ENCODE measurements at places on chromosomes 12 and 14.

DNA sequence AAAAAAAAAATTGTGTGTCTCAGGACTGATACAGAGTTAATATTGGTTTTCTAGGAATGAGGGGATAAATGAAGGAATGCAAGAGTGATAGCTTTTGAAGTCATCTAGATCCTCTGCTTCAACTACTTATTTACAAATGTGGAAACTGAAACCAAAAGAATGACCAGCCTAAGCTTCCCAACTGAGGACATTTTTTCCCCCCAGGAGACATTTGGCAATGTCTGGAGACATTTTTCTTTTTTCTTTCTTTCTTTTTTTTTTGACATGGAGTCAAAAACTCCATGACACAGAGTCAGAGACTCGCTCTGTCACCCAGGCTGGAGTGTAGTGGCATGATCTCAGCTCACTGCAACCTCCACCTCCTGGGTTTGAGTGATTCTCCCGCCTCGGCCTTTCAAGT, 15.3 kb downstream of the DLK1 start:
- DNase-seq: no peak

GRCh38 chr14:62162998-62163589, 400.9 kb downstream of the SNAPC1 start:
- DNase-seq: no peak

GRCh38 chr14:89899917-89900663, 54.4 kb downstream of the EFCAB11 start:
- no peak for DNase-seq

GRCh38 chr14:90521084-90521929, 124.5 kb downstream of the CALM1 start:
- DNase-seq: no peak

DNA sequence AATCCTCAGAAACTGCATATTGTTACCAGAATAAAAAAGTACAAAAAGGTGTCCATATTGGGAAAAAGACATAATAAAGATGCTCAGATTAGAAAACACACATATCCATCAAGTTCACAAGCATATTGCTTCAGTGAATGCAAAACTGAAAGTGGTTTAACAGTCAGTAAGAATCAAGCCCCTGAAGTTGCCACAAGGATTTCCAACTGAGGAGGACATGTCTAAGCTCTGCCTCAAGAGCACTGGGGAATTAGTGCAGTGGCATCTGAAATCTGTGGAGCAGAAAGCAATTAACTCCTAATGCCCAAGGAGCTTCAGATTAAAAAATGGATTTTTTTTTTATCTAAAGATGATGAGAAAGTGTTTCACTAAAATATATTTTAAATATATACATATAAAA, 113.2 kb downstream of the DENND5B start:
- DNase-seq: no peak

DNA sequence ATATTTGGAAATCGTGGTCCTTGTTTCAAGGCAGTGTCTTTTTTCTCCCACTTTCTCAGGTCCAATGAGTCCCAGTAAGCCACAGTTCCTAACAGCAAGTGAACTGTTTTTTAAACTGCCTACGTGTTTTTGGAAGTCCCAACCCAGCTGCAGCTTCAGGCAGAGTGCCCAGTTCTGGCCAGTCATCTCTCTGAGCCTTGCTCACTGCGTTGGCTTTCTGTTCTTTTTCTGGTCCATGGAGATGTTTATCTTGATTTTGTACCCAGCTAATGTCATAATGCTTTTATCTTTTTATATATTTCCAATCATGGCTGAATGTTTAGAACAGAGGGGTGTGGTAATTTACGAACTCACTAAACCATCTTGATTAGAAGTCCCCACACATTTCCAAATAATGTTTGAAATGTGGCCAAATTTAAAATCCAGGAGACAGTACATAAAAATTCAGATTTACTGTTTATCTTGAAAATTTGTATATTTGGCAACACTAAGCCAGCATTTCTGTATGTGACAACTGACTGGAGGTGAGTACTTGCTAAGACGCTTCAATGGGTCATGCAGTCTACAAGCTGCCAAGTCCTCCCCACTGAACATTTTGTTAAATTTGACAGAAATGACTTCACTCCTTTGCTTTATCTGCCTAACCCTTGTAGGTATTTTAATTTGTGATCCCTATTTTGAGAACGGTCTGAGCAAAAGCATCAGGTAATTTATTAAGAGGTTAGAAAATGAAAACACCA, 46.1 kb upstream of the OTOGL start:
- DNase-seq: no peak

DNA sequence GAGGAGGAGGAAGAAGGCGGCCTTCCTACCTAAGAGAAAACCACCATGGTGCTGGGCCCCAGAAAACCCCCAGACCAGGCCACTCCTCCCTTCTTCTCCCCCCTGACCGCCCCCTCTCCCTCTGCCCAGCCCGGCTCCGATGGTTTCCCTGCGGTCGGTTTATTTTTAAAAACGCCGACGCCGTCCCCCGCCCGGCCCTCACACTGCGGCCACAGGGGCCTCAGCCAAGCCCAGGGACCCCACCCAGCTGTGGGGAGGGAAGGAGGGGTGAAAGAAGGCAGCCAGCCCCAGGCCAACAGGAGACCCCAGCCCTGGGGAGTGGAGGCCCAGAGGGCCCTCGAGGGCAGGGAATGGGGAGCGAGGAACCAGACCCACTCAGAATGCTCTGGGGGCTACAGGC, 3.4 kb downstream of the SP7 start:
- DNase-seq: no peak

DNA sequence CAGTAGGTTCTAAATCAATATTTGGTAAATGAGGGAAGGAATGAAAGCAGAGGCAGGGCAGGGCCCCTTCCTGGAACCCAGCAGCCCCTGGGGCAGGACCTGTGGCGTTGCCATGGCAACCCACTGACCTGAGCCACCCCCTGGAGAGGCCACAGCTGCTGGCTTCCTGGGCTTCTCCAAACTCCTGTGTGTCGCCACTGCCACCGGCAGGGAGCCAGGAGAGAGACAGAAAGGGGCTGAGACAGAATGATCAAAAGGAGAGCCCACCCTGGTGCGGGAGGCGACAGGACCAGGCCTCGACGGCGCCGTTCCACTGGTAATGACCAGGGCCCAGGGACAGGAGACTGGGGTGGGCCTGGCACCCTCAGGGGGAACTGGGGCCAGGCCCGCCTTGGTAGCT, 18.2 kb downstream of the RFX4 start:
- DNase-seq: no peak

- peak; percentile 60 for DNase-seq
These were observed 50.0 kb downstream of the KDM2B start for GRCh38 chr12:121530600-121531355.

DNA sequence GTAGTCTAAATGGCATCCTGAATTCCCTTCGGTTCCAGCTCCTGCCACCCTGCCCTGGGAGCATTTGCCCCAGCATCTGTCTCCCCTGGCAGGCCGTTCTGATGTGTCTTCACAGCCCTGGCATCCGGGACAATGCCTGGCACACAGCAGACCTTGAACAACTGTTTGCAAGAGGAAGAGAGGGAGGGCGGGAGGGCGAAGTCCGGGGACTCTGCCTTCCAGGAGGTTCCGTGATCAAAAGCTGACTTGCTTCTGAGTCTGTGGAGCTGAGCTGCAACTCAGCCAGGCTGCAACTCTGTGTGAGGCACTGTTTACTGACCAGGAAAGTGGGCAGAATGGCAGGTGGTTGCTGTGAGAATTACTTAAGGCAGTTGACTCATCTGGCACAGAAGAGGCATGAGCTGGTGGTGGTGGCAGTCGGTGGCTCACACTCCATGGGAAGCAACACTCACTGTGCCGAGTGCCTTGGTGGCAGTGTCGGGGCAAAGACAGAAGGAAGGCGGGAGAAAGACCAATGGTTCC, 61.1 kb upstream of the DLK1 start:
- DNase-seq: no peak

DNA sequence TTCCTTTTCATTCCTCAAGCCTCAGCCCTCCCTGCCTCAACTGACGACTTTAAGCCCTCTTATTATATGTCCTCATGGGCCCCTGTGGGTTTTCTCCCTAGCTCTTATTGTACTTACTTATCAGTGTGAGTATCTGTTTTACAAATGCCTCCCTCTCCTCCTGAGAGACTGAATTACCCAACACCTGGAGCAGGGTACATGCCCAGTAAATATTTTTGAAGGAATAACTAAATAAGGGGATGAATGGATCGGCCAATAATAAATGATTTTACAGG, 95.8 kb upstream of the SLC35F4 start:
- no peak for DNase-seq

DNA sequence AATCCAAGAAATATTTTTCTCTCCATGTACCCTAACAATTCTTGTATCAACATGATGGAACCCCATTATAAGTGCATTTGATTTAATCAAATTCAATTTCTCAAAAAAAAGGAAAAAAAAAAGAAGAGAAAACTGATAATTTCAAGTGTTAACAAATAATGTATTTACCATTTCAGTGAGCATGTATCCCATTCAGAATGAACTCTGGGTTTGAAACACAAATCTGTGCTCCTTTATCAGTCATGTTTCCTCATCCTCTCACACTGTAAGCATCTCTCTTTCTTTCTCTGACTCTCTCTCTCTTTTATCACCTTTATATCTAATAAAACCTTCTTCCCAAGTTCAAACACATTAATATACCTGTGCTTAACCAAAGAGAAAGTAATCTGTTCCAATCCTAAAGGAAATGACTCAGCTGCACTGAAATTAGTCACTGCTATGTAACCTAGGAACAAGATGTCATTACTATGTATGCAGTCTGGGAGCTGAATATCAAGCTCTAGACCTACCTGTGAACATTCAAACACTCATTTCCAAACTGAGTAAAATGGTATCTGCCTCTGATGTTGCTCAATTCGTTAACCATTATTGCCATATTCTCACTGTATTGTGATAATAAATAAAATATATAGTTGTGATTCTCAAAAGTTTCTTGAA, 135.0 kb upstream of the LRIG3 start:
- DNase-seq: no peak

GRCh38 chr14:90300611-90301047, 31.1 kb downstream of the NRDE2 start:
- DNase-seq: no peak

DNA sequence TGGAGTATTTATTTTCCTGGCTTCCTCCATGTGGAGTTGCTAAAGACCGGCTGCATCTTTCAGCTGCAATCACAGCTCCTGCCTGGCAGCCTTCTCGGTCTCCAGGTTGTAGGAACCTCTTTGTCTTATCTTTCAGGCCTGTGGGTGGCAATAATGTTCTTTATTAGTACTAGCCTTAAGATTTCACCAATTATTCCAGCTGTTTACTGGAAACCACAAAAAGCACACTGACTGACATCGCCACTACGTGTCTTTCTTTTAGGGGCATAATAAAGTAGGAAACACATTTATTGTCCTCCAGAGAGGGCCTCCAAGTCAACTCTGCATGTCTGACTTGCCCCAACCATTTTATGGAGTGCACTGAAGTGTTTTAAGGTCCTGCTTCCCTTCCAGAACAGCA, 1116.5 kb upstream of the TMEM132C start:
- DNase-seq: no peak

DNA sequence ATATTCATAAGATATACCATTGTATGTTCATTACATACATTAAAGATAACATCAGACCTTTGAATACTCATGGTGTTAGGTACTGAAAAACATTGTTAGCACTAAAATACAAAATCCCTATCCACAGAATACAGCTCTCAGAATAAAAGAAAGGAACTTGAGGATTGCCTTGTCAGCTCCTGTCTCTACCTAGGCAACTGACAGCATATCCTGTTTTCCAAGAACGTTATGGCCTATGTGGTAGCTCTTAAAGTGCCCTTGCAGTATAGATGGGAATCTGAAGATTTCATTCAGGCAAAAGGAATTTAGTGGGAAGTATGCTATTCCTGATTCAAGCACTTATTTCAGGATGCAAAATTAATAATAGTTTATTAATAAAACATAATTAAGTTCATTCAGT, 1.8 kb upstream of the PPP1R12A start:
- DNase-seq: no peak

DNA sequence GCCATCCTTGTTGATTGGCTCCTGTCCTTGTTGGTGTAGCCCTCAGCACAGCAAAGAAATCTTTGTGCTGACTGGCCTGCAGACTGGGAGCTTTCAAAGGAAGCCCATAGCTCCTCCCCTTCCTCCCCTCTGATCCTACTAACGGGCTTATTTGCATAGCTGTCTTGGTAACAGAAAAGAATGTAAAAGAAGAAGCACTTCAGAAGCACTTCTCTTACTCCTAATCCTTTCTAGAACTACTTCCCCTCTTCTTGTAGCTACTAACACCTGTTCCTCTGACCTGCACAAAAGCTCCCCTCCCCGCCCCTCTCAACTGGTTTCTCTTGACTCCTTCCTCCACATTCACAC, 14.3 kb upstream of the RIC8B start:
- DNase-seq: peak; percentile 72

- DNase-seq: no peak
These were observed 121.9 kb downstream of the ADGRD1 start for GRCh38 chr12:131075611-131076010.

DNA sequence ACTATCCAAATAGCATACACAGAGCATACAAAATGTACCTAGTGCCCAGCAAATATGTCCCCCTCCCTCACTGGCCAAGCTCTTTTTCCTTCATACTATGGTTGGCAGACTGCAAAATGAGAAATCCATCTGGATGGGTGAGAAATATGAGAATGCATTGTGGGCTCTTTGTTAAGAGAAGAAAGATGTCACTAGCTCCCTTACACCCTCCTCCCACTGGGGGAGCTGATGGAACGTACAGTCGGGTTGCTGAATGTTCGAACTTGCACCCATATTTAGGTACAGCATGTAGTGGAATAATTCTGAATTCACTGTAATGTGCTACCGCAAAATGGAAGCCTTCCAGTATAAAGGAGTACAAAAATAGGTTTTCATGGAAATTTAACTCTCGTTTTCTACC, 377.4 kb downstream of the GRIN2B start:
- no peak for DNase-seq

GRCh38 chr12:53968214-53969127, 4.5 kb upstream of the HOXC11 start:
- no peak for DNase-seq

- peak; percentile 37 for DNase-seq
These were observed 3.5 kb downstream of the PTPN21 start for GRCh38 chr14:88551094-88551870.

GRCh38 chr12:11581179-11581755, 68.2 kb upstream of the ETV6 start:
- DNase-seq: no peak

DNA sequence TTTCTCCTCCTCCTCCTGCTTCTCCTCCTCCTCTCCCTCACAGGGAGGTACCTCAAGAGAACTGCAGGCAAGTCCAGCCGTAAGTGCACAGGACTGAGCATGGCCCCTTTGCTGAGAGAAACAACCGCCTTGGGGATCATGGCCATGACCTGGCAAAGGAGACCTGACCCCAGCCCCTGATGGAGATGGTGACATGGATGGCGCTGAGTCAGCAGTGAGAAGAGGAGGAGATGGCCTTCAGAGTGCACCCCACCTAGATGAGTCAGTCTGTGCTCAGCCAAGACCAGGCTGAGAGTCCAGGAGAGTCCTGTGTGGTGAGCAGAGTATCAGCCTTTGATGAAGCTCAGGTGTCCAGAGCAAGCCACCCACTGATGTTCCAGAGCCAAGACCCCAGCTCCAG, 36.4 kb downstream of the MEG3 start:
- DNase-seq: no peak

GRCh38 chr12:19376691-19377090, 62.6 kb upstream of the AEBP2 start:
- DNase-seq: no peak
